ENCODE measurements at places on chromosomes 6 and 20.

- DNase-seq: no peak
Measured at GRCh38 chr6:129771678-129772077, 61.7 kb upstream of the ARHGAP18 start.

DNA sequence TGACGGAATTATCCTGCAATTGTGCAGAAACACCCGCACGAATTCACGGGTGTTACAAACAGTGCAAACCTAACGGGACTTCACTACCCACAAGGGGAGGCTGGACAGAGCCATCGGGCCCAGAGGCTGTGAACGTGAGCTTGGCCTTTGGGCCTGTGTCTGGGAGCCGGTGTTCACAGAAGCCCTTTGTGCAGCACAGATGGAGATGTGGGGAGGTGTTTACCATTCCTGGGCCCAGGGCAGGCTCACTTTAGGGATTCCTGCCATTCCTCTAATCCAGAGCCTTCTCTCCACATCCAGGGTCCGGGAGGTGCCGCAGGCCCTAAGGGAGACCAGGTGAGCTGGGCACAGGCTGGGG is 15.0 kb downstream of the COL9A3 start:
- DNase-seq: no peak

GRCh38 chr6:97059473-97059872 is 134.9 kb downstream of the KLHL32 start:
- DNase-seq: no peak

DNA sequence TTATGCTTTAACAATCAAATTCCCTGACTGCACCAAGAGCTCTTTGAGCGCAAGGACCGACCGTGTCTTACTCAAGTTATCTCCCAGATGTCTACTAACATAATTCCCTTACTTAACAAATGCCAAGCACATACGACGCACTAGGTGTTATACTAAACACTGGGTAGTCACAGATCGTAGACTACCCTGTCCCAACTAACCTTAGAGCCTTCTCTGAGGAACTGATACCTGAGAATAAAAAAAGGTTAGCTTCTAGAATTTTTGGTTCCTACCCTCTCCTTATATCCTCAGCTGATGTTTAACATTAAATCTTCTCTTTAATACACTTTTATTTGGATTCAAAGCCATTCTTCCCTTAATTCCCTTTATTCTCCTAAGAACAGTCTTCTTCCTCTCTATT is 38.5 kb downstream of the EPB41L2 start:
- no peak for DNase-seq

DNA sequence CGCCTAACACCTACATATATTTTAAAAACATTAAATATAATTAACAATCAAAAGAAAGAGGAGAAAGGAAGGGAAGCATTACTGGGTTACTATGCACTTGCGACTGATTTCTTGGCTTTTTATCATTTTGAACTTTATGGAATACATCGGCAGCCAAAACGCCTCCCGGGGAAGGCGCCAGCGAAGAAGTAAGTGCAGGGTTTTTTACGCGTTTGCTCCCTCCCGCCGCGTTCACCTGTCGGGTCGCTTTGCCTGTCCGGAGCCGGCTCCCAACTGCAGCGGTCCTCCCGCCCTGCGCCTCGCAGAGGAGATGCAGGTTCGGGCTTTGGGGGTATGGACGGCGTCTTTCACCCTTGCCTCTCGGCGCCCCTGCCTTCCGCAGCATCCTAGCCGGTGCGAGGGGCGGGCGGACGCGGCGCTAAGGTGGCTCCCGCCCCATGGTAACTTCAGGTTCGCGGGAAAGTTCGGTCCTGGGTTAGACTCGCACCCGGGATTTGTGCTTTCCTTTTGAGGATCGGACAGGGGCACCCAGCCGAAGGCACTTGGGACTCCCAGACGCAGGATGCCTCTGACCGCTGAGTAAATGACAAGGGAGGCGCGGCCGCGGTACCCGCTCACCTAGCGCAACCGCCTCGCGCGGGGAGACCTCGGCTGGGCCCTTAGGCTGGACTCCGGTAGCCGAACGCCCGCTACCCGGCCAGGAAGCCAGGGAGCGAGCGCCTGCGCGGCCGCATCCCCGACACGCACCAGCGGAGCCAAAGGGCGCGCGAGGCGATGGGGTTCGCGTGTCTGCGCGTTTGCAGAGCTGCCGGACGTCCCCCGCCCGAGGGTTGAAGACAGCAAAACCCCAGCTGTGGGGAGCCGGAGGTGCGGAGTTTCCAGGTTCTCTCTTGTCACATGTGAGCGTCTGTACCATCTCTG is 891 bp downstream of the RSPO3 start:
- no peak for DNase-seq

All from brain pericyte (primary cell).